ENCODE measurements at places on chromosomes 2 and 18.
A peak's percentile ranks its signal among the peaks of the same experiment; 100 is the strongest.

DNA sequence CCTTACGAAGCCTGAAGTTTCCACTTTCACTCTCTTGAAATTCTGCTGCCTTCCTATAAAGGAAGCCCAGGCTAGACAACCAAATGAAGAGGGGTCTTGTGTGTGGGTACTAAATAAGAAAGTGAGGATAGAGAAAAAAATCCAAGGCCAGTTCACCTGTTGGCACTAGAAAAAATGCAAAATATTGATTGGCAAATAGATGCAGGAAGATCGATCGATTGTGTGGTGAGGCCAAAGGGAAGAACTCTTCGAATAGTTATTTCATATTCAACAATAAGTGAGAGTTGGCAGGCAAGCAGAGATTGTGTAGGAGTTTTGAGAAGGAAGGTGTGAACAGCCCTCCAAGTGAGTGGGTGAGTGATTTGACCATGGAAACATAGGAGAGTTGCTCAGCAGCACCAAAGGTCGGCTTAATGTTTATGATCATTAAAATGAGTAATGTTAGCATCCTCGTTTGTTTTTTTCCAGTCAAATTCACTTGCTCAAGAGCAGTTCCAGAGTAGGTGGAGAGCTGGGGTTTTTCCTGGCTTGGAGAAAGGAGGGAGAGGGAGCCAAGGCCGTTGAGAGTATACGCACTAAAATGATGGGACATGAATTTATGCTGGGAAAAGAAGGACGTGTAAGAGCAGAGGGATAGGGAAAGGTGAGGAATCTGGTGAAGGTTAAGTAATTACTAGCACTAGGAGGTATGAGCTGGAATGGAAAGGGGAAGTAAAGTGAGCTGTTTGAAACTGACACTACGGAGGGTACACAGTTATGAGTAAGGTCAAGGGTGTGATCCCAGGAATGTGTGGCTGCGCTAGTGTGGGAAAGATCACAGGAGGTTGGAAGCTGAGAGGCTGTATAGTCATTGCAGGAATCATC lies 1.1 kb upstream of the NAPG start:
- DNase-seq, result peak; percentile 77

- DNase-seq, result peak; percentile 45
These were observed 95.6 kb upstream of the PDE1A start for GRCh38 chr2:182522405-182522896.

DNA sequence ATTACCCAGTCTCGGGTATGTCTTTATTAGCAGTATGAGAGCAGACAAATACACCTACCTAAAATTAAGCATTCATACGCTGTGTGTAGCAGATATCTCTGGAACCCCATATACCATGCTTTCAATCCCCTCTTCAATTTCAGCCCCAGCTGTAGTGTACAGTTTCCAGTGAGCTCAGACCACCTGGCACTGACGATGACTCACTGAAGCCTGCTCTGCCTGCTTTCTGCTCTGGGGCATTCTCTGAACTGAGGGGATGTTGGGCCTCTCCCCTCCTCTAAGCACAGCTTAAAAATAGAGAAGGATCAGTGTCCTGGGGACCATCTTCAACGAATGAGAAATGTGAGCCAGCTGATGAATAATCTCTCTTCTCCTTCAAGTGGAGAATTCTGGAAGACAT lies 8.7 kb upstream of the CCL20 start:
- DNase-seq, result no peak

- DNase-seq, result no peak
These were observed 7.9 kb downstream of the ARL4C start for GRCh38 chr2:234488913-234489451.

DNA sequence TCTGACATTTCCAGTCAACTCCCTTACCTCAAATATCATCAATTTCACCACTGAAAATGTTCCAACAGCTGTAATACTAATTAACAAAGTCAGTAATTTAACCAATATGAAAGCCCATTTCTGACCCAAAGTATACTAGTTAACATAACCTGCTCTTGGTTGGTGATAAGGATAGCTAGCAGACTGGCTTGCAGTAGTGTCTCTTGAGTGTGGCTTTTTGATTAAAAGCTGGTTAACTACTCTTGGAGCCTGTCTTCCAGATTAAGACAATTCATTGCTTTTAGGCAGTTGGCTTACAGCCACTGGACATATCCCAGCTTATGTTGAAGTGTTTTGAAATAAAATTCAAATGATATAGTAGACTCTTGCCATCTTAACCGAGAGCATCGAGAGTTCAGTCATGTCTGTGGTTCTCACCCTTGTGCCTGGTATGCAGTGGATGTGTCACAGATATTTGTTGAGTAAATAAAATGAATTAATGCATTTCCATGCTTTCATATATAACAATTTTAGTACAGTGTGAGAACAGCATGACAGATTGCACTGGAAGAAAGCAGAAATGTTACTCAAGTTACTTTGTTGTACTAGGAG lies 158.1 kb downstream of the TANC1 start:
- no peak for DNase-seq

DNA sequence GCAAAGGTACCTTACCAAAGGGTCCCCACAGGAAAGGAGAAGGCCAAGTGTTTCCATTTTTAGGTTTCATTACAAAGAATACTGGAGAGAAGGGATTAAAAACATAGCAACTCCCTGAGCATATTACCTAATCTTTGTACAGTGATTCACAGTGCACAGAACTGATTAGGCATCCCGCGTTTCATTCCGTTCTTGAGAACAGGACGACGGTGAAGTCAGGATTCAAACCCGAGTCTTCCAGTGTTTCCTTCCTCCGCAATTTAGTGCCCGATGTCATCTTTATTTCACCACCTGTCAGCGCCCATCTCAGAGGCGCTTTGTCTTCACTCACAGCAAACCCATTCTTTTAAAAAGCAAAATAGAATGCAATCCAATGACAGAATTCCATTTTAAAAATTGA lies 488.5 kb downstream of the EIPR1 start:
- no peak for DNase-seq

- DNase-seq, result no peak
These were observed 231.1 kb upstream of the ZNF804A start for GRCh38 chr2:184367211-184367610.

DNA sequence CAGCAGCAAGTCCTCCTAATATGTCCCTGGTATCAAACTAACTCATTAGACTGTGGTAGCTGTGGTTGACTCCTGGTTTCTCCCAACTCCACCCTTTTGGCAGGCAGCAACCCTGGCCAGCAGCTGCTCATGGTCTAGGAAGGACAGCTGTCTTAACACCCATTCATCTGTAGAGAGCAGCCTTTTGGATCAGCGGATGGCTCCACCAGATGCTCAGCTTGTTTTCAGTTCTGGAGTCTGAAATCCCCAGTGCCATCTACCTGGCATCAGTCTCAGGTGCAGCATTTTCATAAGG lies 100.5 kb downstream of the SPOPL start:
- DNase-seq, result no peak

GRCh38 chr18:63262369-63263335 lies 56.9 kb downstream of the BCL2 start:
- no peak for DNase-seq

- DNase-seq, result no peak
These were observed 10.1 kb downstream of the KIF3C start for GRCh38 chr2:25972049-25972823.

DNA sequence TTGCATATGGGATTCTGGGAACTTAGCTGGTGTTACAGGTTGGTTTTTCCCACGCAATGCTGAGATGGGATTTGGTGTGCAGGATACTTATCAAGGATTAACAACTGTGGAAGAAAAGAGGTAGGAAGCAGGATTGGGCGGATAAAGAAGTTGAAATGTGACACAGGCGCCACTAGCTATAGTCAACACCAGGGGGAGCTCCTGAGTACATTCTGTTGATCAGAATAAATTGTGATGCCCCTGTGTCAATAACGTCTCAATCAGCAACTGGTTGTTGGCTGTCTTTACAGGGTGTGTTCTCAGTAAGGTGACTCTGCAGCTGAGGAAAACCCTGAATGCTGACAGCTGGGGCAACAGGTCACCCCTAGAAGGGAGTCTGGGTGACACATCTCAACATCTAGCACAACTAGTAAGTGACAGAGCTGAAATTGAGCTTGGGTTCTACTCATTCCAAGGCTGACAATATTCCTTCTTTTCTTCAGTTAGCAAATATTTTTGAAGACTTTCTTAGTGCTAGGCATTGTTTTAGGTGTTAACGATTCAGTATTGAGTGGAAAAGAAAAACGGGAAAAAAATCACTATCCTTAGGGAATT lies 143.0 kb downstream of the ARL6IP6 start:
- DNase-seq, result no peak

DNA sequence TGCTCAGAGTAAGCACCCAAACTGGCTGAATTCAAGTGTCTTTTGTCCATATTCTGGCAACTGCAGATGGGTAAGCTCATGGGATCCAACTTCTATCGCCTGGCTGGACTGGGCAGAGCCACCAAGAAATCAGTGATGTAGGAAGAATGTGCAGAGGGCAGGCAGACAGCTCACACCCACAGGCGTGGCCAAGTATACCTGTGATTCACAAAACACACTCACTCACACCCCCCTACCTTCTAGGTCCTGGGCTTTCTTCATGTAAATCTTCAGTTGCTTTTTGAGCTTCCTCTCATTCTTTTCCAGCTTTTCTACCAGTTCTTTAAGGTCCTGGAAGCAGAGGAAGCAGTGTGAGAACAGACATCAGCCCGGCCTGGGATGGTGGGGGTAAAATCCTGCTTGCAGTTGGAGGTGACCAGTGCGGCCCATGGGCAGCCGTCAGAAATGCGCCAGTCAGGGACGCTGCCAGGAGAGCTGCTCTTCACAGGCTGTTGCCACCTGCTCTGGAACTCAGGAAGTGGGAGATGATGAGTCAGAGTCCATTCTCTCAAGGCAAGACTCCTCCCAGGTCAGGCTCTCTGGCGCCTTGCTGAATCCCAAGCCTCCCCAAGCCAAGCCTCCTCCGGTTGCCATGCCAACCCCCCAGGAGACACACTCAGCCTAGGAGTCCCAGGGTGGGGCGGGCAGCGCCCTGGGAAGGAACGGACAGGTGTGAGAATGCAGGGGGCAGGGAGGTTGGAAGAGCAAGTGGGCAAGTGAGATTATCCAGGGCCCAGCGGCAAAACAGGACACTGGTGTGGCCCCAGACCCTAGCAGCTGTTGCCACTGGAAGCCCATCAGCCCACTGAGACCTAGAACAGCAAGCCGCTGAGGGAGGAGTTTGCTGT lies 36.2 kb upstream of the ACAA2 start:
- peak; percentile 88 for DNase-seq

GRCh38 chr18:63444580-63444979 lies 22.3 kb upstream of the VPS4B start:
- DNase-seq, result no peak

DNA sequence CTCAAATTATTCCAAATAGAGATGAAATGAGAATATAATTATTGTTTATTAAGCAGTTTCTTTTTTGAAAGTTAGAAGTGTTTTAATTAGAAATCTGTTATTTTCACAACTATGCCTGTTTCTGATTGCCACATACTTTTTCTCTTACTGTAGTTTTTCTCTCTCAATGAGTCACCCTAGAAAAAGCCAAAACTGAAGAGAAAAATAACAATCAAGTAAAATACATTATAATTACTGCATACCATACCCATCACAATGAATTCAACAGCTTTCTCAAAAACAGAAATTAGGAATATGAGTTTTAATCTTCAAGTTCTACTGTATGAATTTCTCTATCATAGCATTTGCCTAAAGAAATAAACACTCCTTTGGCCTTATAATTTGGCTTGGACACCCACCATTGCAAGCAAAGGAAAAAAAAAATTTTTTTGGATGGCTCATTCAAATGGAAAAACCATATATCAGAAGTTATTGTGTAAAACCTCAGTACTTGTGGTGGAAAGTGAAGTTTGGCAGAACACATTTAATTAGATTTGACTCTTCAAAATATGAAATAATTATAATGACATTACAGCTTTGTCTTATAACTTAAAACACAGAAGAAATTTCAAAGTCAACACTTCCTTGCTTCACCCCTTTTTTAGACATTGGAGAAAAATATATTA lies 138.5 kb downstream of the DYM start:
- no peak for DNase-seq

- DNase-seq, result no peak
These were observed 51.2 kb downstream of the BIN1 start for GRCh38 chr2:127055786-127056076.

GRCh38 chr2:172790404-172790803 lies 54.8 kb downstream of the RAPGEF4 start:
- DNase-seq, result no peak

DNA sequence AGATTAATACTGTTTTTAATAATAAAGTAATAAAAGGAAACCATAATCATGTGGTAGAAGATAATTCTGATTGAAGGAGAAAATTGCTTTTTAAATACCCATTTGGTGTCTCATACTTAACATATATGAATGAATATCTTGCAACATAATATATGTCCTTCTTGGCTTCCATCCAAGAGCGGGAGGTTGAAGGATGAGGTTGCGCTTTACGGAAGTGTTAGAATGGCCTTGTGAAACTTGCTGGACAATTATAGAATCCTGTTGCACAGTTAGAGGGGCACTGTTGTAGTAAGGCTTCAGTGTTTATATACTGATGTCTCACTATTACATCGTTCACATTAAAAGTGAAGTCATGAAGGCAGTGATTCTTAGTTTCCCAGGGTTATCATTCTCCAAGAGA lies 9.4 kb downstream of the INSIG2 start:
- DNase-seq, result no peak

DNA sequence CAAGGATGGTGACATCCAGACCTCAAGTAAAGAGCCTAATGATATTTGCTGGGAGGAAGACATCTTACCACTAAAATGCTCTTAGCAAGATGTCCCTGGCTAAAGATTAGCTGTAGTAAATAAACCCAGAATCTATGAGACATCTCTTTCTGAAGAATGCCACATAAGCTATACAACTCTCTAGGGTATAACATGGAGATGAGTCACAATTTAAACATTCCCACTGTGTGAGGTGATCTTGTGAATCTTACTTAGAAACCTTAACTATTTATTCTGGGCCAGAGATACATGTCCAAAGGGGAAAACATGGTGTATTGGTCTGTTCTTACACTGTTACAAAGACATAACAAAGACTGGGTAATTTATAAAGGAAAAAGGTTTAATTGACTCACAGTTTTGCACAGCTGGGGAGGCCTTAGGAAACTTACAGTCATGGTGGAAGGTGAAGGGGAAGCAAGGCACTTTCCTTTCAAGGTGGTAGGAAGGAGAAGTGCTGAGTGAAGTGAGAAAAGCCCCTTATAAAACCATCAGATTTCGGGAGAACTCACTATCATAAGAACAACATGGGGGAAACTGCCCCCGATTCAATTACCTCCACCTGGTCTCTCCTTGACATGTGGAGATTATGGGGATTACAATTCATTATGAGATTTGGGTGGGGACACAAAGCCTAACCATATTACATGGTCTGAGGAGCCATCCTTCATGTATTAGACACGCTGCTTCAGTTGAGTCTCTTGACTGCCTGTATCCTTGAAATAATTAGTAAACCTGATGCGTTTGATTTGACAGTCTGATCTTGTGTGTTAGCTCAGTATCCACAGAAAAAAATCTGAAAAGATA lies 17.1 kb downstream of the KRCC1 start:
- peak; percentile 81 for DNase-seq
